T-cell (primary cell): ENCODE measurements at places on chromosomes 4 and X. TPM values are rescaled to one million over a fixed set of nuclear protein-coding genes. Genes with fewer than 3 reads are reported as not detected.

Gene GABRB1
- total RNA-seq: not detected

Gene PARM1
- total RNA-seq: 0.13 TPM

Gene CLNK
- total RNA-seq: 0.32 TPM

Gene PDE5A
- total RNA-seq: 2.2 TPM

Gene GPM6B
- not detected for total RNA-seq
